ENCODE measurements at places on chromosomes 12 and 14. TPM values are rescaled to one million over a fixed set of nuclear protein-coding genes. Genes with fewer than 3 reads are reported as not detected.
A peak's percentile ranks its signal among the peaks of the same experiment; 100 is the strongest.

GRCh38 chr12:94863321-94864035, 140.0 kb downstream of the NDUFA12 start:
- DNase-seq: no peak
- no peaks in the 10 kb centered on the region for H3K36me3 ChIP-seq
- H3K4me1 ChIP-seq: peaks cover 12% of the 10 kb centered on the region
- no peak overlapping the region for H3K4me3 ChIP-seq
- no peak overlapping the region for H3K27ac ChIP-seq
- peaks cover 17% of the 10 kb centered on the region for H3K27me3 ChIP-seq

DNA sequence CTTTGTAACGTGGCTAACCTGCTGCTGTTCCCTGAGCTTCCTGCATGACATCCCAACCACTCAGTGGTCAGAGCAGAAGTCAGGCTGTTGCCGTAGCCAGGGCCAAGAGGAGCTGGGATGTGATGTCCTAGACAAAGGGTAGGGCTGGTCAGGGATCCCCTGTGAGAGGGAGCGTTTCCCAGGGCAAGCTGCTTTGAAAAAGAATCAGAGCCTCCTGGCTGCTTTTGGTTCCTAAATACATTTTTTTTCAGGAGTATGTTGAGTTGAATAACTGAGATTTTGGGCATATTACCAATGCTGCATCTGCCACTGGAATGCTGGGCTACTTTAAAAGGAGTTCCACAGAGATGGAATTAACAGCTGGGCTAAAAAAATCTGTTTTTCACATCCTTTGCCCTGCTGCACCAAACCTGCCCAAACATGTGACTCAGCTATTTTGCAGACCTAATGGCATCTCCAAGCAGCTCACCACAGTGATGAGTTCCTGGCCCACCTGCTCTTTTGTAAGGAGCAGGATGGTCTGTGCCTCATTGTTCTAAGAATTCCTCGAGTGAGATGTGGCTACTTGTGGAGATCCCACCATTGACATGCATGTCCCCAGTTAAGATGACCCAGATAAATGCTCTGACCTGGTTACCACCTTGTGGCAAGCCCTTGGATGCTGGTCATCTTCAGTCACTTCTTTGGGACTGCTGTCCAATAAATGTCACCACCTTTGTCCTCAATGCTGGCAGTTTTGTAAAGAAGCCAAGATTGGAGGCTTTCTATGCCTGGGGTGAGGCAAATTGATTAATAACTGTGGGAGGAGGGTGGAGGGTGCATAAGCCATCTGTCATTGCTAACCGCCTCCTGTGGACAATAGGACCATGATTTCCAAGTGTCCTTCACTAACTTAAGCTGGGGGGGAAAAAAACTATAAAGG, 24.1 kb downstream of the ANKRD13A start:
- peak overlapping the region; percentile 89 for H3K27ac ChIP-seq
- peaks cover 63% of the 10 kb centered on the region for H3K36me3 ChIP-seq
- H3K4me1 ChIP-seq: peaks cover 72% of the 10 kb centered on the region
- H3K27me3 ChIP-seq: peaks cover under 1% of the 10 kb centered on the region
- peak overlapping the region; percentile 65 for H3K4me3 ChIP-seq

DNA sequence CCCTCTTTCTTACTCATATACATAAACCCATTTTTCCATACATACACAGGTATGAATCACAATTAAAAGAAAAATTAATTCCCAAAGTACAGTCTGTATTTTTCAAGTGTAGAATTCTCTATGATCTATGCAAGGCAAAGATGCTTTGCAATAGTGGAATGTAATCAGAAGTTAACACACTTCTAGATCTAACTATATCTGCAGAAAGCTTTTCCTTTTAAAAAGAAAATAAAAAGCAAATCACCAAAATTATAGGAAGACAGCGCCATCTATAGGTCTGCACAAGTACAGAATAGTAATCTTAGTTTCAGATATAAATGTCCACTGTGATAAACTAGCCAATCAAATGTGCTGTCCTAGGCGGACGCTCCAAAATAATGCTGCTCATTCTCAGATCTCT, 22.0 kb downstream of the SLC25A21 start:
- H3K27ac ChIP-seq: no peak overlapping the region
- DNase-seq: peak; percentile 56
- H3K36me3 ChIP-seq: no peaks in the 10 kb centered on the region
- H3K4me1 ChIP-seq: peaks cover 18% of the 10 kb centered on the region
- H3K4me3 ChIP-seq: peak overlapping the region; percentile 49

DNA sequence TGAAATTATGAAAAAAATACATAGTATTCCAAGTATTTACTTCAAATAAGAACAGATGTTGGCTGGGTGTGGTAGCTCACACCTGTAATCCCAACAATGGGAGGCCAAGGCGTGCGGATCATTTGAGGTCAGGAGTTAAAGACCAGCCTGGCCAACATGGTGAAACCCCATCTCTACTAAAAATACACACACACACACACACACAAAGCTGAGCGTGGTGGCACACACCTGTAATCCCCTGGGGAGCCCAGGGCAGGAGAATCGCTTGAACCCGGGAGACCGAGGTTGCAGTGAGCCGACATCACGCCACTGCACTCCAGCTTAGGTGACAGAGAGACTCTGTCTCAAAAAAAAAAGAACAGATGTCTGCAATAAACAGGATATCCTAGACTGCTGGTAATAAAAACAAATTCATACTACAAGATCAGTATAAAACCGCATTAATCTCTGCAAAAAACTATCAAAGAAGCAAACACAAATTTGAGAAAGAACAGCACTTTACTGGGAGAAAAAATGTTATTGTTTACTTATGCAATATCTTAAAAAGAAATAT, 23.8 kb downstream of the EEA1 start:
- no peaks in the 10 kb centered on the region for H3K36me3 ChIP-seq
- peaks cover 24% of the 10 kb centered on the region for H3K4me1 ChIP-seq
- no peak overlapping the region for H3K4me3 ChIP-seq
- H3K27ac ChIP-seq: no peak overlapping the region
- no peaks in the 10 kb centered on the region for H3K27me3 ChIP-seq

DNA sequence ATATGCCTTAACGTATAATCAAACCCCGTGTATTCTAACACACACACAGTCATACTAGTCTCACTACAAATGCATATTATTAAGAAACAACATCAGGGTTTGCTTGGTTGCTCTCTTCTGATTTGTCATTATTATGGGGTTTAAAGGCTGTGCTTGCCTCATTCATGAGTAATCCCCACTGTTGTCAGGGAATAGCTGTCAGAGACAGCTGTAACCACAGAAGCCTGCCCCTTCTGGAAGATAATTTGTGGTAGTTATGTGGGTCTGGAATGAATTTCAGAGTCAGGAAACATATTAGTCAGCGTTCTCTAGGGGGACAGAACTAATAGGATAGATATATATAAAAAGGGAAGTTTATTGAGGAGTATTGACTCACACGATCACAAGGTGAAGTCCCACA, 456.9 kb upstream of the TMEM132C start:
- no peak overlapping the region for H3K27ac ChIP-seq
- H3K4me3 ChIP-seq: no peak overlapping the region
- no peaks in the 10 kb centered on the region for H3K4me1 ChIP-seq
- no peaks in the 10 kb centered on the region for H3K36me3 ChIP-seq
- H3K27me3 ChIP-seq: no peaks in the 10 kb centered on the region
- DNase-seq: peak; percentile 66

- DNase-seq: no peak
- no peak overlapping the region for H3K4me3 ChIP-seq
- H3K27ac ChIP-seq: no peak overlapping the region
- H3K4me1 ChIP-seq: no peaks in the 10 kb centered on the region
Observed at GRCh38 chr14:38278035-38278434, 22.1 kb upstream of the CLEC14A start.

Gene SLCO1A2
- not detected for total RNA-seq

DNA sequence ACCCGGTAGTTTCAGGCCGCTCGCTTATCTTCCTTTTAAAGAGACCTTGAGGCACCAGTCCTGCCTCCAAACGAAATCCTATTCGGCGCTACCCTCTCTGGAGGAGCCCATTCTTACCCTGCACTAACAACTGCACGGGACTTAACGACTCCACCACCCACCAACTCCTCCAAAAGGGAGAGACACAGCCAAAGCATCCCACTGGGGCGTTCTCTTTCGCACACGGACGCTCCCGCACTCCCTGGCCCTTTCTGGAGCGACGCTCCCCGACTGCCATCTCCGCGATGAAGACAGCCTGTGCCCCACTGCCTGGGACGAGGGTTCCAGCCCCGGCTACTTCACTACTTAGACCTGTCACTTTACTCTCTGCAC, 650 bp downstream of the GALC start:
- peaks cover 22% of the 10 kb centered on the region for H3K4me1 ChIP-seq
- H3K4me3 ChIP-seq: peak overlapping the region; percentile 88
- no peaks in the 10 kb centered on the region for H3K36me3 ChIP-seq
- H3K27ac ChIP-seq: peak overlapping the region; percentile 74
- DNase-seq: no peak

Gene MIPOL1
- 5.8 TPM for total RNA-seq

Gene DDHD1
- 9.0 TPM for total RNA-seq

GRCh38 chr12:50129290-50129689, 17.3 kb downstream of the COX14 start:
- DNase-seq: no peak
- H3K27ac ChIP-seq: no peak overlapping the region
- peaks cover 1% of the 10 kb centered on the region for H3K27me3 ChIP-seq
- peaks cover 26% of the 10 kb centered on the region for H3K36me3 ChIP-seq

DNA sequence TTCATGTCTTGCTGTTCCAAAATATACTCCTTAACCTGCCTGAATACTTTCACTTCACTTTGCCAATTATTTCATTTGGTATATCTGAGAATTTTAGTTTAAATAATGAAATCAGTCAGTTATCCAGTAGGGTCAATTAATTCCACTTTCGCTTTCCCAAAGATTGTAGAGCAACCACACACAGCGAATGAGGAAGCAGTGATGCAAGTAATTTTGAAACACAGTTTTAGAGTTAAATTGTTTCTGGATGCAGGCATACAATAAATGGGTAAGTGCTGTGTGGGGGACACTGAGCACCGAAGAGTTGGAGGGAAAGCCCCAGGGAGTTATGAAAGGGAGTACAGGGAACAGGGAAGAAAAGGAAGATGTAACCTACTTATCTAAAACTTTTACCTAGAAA, 62.8 kb downstream of the TSHR start:
- no peaks in the 10 kb centered on the region for H3K36me3 ChIP-seq
- H3K4me1 ChIP-seq: no peaks in the 10 kb centered on the region
- H3K4me3 ChIP-seq: peak overlapping the region; percentile 61
- H3K27ac ChIP-seq: no peak overlapping the region
